ENCODE measurements at places on chromosomes 11 and 22. TPM values are rescaled to one million over a fixed set of nuclear protein-coding genes. Genes with fewer than 3 reads are reported as not detected.

DNA sequence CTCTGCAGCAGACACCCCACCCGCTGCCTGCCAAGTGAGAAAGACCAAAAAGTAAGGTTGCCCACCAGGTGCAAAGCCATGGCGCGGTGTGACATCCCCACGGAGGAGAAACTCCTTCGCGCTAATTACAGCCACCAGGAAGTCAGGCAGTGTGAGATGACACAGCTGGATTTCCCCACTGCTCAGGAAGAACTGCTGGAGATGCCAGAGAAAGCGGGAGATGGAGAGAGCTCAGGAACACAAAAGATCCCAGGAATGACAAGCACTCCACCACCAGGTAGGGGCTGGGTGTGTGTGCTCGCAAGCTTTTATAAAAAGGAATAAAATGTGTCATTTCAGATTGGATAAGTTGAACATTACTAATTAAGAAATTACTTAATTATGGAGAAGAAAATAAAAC lies 292.7 kb downstream of the OPCML start:
- H3K27ac ChIP-seq = no peak overlapping the region
- no peak for DNase-seq
- no peaks in the 10 kb centered on the region for H3K4me1 ChIP-seq
- no peak overlapping the region for H3K4me3 ChIP-seq

Gene OAF
- total RNA-seq = 553 TPM

- peaks cover 34% of the 10 kb centered on the region for H3K27me3 ChIP-seq
- no peak overlapping the region for H3K27ac ChIP-seq
Observed at GRCh38 chr11:45347348-45348082, 61.4 kb upstream of the SYT13 start.

Gene PICALM
- total RNA-seq = 148 TPM

DNA sequence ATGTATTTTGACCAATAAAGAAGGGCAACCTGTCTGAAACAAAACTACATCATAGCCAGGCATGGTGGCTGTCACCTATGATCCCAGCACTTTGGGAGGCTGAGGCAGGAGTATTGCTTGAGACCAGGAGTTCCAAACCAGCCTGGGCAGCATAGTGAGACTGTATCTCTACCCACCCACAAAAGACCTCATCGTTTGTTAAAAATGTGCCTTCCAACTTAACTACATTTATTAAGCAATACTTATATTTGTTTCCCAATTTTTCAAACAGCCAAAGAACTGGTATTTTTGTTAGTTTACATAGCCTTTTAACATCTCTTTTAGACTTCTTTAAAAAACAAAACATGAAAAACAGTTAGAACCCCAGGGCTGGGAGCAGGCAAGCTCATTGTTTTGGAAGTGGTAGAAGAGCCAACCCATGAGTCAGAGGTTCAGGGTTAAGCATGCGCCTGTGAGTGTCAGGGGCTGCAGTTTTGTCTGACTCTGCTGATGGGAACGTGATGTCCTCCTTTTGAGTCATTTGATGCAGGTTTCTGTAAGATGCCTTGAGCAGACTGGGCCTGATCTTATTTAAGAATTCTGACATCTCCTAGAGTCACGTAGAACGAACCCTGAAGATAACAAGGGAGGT lies 53.9 kb upstream of the CRTAM start:
- no peak overlapping the region for H3K4me3 ChIP-seq
- no peaks in the 10 kb centered on the region for H3K36me3 ChIP-seq
- DNase-seq = no peak
- no peak overlapping the region for H3K27ac ChIP-seq
- H3K4me1 ChIP-seq = no peaks in the 10 kb centered on the region
- no peaks in the 10 kb centered on the region for H3K27me3 ChIP-seq

All from transverse colon (tissue), 4 donors.